ENCODE measurements at places on chromosomes 1 and 21.

- DNase-seq, result no peak
Measured at GRCh38 chr21:26948194-26948593, 18.7 kb downstream of the ADAMTS5 start.

- DNase-seq, result peak; percentile 76
Measured at GRCh38 chr1:234965111-234965510, 163.5 kb downstream of the TOMM20 start.

- no peak for DNase-seq
Measured at GRCh38 chr1:223429313-223429731, 36.1 kb downstream of the CCDC185 start.

DNA sequence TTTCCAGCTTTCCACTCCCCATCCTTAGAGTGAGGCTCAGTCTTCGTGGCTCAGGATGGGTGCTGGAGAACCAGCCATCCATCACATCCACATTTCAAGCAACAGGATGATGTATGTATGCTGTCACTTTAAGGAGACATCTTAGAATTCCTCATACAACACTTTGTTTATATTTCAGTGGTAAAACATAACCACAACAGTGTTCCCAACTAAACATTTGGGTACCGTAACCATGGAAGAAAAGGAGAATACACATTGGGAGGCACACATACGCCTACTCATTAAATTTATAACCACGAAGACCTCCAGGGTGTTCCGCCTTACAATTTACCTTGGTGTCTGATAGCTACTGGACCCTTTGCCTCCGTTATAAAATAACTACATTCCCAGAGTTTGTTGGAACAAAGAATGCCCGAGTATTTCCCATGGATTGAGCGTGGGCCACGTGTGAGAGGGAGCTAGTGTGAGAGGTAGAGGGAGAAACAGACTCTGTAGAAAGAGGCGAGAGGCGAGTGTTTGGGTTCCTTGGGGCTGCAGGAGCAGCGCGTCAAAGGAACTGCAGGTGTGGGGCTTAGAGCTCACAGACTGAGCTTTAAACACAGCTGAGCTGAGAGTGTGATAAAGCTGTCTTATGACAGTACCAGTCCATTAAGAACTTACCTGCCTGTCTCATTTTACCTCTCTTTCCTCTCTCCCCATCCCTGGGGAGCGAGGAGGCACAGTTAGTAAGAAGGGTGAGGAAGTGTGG is 111.5 kb upstream of the USP24 start:
- no peak for DNase-seq

DNA sequence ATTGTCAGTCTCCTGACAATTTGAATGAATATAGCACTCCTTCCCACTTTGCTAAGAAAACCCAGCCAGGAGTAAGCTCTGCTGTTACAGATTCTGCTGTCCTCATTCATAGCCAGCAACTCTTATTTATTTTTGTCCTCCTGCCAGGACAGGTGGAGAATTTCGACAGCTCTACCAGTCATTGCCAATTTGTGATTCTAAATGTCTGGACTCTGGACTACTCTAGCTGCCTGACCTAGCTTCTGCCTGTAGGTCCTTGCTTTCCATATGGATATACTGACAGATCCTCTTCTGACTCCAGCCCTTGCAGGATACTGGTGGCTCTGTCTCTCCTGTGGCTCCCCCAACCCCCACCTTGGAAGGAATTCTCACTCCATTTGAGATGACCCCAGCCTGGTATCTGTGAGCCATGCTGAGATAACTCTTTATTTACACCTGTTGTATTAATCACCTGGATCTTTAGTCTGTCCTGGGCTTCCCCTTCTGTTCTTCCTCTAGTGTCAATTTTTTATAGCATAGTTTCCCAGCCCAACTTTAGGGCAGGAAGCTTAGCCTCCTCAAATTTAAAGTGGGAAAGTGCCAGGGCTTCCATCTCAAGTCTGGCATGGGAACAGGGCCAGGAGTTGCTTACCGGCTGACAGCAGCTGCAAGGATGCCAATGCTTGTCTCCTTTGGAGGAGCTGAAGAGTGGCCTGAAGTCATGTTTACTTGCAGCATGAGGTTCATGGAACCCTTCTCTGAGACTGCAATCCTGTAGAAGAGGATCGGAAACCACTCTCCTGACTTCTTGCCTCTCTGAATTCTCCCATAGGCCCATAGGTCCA is 6.7 kb downstream of the PM20D1 start:
- no peak for DNase-seq

DNA sequence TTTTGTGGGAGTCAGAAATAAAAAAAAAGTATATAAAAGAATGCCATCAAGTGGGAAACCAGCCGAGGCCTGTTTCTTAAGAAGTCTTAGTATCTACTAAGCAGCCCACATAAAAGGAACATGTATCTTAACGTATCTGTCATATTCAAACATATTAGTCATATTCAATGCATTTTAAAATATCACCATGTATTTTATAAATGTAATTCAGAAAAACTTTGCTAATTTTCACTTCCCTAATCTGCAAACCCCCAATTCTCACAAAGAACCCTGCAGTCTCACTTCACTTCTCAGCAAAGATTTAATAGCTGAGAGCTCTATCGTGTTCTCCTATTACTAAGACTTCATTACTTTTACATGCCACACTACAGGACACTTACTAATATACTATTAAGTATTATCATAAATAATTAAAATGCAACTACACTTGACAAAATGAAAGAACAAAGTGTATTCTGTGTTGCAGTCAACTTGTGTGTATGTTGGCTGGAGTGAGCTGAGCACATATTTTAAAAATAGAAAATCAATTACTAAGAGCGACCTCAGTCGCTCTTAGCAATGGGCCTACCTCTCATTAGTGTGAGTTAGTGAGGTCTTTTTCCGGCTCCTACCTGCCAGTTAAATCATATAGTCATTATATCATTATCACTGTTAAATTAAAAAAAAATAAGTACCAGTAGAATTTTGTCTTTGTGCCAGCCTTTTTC is 484.3 kb downstream of the LMO4 start:
- peak; percentile 3 for DNase-seq

DNA sequence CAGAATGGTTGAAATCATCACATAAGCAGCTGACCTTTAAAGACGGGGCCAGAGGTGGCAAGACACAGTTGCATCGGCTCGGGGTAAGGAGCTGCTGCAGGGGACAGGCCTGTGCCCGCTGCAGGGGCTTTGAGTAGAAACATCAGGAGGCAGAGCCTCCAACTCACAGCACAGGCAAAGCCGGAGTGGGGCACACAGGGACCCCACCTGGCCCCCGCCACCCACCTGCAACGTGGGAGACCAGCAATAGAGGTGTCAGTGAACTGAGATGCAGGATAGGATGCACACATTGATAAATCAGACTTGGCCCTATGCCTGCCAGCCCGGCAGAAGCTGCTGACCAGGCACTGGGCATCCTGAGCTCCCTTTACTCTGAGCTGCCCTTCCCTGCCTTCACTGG is 257.2 kb downstream of the NPHP4 start:
- DNase-seq, result no peak

DNA sequence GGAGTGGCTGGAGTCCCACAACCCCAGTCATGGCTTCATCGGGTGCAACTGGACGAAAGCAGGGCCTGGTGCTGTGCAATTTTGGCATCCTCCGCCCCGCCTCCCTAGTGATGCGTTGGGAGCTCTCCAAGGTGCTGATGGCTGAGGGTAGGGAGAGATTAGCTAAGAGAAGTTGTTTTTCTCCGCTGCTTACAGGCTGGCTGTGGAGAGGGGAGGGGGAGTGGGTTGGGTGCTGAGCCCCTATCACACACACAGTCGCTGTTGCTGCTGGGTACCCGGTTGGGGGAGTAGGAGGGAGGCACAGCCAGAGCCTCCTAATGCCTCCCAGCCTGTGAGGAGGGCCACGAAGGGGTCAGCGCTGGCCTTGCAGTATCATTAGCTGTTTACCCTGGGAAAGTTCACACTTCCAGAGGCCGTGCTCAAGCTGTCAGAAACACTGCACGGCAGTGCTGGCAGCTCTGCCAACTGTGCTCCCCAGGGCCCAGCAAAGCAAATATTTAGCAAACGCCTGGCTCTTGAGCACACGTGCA is 110.0 kb downstream of the GRIK3 start:
- DNase-seq, result peak; percentile 41

Data from suppressor macrophage treated with lipopolysaccharide for 4 hours (primary cell).